ENCODE measurements at places on chromosomes 1 and 21.
A peak's percentile ranks its signal among the peaks of the same experiment; 100 is the strongest.

- peak; percentile 86 for DNase-seq
Observed at GRCh38 chr21:45427331-45428271, 22.6 kb downstream of the COL18A1 start.

GRCh38 chr1:51189421-51190073, 46.5 kb upstream of the RNF11 start:
- DNase-seq = no peak

DNA sequence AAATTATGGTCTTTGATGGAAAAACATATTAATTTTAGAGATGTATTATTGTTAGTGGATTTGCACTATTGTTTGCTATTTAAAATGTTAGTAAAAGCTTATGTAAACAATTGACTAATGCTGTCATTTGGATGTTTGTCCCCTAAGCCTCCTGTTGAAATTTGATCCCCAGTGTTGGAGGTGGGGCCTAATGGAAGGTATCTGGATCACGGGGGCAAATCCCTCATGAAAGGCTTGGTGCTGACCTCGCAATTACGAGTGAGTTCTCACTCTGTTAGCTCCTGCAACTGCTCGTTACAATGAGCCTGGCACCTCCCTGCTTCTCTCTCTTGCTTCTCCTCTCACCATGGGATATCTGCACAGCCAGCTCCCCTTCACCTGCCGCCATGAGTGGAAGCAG, 14.3 kb downstream of the TMEM35B start:
- DNase-seq = no peak

GRCh38 chr21:16169102-16169511, 439.3 kb downstream of the USP25 start:
- DNase-seq = peak; percentile 32

GRCh38 chr1:233138788-233139585, 156.5 kb downstream of the PCNX2 start:
- DNase-seq = no peak

DNA sequence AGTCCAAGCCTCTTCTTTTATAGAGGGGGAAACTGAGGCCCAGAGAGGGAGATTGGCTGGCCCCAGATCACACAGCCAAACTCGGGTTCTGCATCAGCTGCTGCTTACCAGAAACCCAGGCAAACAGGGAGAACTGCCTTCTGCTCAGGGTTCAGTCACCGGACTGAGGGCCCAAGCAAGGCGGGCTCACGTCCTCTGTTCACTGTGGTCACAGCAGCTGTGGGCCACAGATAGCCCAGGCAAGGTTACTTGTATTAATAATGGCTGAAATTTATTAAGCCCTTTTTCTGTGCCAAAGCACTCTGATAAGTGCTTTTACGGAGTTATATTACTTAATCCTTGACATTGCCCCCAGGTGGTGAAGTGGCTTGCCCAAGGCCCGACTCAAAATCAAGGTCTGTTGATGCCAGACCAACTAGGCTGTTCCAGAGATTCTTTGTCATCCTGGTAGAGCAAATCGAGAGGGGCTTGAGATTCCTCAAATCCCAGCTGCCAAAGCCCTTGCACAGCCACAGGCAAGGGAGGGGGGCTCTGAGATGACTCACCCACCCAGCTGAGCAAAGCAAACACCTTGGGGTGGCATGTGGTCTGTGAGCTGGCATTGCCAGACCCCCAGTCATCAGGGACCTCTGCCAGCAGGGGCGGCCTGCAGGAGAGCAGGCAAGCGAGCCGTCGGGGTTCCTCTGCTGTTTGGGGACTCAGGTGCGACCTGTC, 36.5 kb downstream of the EPHB2 start:
- DNase-seq = no peak

GRCh38 chr1:219120624-219121544, 52.8 kb upstream of the LYPLAL1 start:
- peak; percentile 32 for DNase-seq

DNA sequence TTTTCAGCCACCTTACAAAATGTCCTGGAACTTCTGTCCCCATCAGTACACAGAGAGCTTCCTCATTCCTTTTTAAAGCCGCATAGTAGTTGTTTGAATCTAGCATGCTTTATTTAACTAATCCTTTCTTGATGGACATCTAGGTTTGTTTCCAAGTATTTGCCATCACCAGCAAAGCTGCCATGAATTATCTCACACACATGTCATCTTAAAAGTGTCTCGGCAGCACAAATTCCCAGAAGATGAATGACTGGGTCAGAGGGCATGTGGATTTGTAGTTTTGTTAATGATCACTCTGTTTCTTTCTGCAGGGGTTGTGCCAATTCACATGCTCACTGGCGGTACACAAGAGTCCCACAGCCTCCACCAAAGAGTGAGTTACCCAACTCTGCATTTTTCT, 68.3 kb downstream of the CLIC6 start:
- no peak for DNase-seq

GRCh38 chr1:18866846-18867245, 7.4 kb upstream of the TAS1R2 start:
- DNase-seq = no peak

DNA sequence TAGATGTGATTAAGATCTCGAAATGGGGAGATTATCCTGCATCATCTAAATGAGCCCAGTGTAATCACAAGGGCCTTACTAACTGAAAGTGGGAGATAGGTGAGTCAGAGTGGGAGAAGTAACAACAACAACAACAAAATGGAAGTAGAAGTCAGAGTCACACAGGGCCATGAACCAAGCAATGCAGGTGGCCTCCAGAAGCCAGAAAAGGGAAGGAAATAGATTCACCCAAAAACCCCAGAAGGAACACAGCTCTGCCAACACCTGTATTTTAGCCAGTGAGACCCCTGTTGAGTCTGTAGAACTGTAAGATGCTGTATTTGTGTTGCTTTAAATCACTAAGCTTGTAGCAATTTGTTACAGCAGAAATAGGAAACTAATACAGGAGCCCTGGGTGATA, 4.1 kb downstream of the TAGLN2 start:
- DNase-seq = no peak

DNA sequence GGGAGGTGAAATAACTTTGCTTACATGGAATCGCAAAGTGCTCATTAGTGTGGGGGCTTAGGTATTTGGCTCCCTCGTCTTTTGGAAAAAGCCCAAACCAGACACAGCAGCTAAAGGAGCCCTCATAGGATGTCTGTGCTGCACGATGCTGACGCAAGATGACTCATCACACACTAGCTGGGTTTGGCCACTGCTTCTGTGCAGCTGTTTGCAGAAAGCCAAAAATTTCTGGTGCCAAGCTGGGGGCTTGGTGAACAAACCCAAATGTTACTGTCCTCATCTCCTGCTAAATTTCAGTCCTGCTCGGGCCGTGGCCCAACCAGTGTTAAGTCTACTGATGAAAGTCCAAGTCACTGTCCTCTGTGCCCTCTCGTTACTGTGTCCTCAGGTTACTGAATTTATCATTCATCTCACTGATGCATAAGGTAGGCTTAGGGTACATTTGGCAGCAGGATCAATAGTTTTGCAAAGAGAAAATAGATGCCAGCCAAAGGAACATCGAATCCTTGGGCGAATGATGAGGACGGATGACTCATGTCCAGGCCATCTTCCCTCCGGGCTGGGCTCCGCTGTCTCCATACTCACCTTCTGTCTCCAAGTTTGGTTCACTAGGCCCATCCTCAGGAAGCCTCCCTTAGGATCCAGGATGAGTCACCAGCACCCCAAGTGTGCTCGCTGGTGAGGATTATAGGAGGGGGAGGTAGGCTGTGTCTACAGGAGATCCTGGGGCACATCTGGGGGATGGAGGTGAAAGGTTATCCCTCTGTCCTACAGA, 177.7 kb downstream of the ADSS2 start:
- DNase-seq = peak; percentile 83

GRCh38 chr1:71511505-71511904, 430.7 kb upstream of the ZRANB2 start:
- no peak for DNase-seq

- DNase-seq = no peak
Observed at GRCh38 chr1:229364207-229365065, 21.6 kb upstream of the CCSAP start.

GRCh38 chr1:160437432-160438316, 37.3 kb downstream of the VANGL2 start:
- no peak for DNase-seq

GRCh38 chr1:246930830-246931548, 759 bp downstream of the AHCTF1 start:
- DNase-seq = peak; percentile 67

DNA sequence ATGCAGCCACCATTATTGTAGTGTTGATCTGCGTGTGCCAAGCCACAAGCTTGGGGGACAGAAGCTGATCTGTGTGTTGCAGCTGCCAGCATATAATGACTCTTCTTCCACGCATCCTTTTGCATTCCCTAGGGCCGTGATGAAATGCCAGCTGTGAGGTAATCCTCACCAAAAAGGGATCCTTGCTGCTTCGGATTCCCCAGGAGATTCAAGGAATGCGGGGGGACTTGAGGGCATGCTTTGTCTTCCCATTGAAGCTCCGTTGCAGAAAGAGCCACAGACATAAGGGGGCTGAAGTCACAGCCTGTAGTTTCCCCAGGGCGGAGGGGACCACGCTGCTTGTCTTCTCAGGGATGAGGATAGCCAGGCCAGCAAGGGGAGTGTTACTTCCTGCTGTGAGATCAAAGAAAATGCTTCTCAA, 281.6 kb upstream of the FMN2 start:
- no peak for DNase-seq

GRCh38 chr21:34498623-34499022, 13.4 kb downstream of the KCNE1 start:
- no peak for DNase-seq

GRCh38 chr1:193121616-193122593, at the start of gene CDC73:
TSS of gene CDC73 (plus strand) at chr1:193122031. CDS start at chr1:193122201, 170 bp downstream.
- peak; percentile 99 for DNase-seq

DNA sequence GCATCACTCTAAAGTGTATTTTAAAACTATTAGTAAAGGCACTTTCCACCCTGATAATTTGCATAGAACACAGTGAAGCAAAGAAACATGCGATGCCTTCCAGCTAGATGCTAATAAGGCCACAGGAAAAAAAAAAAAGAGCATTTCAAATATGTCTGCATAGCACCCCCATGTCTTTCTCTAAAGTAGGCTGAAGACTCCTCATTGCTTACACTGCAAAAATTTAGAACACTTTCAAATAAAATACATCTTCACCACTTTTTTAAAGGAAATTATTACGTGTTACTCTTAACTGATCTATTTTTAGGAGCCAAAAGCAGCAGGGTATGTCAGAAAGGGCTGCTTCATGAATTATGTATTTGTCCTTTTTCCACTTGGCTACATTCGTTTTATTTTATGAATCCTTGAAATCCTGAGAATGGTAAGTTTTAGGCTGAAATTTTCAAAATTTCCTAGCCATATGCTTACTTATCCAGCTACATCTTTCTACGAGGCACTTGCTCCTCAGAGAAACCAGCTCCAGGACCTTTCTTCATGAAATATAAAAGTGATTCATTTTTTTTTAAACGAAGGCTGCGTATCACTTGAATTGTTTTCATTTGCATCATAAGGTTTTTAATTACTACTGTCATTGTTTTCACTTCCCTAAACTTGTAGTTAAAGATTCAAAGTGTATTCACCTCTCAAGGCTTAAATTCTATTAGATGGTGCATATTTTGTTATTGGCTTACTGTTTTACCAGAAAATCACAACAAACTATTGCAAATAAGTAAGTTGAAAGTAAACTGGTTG, 513.0 kb downstream of the PTPRC start:
- DNase-seq = no peak

DNA sequence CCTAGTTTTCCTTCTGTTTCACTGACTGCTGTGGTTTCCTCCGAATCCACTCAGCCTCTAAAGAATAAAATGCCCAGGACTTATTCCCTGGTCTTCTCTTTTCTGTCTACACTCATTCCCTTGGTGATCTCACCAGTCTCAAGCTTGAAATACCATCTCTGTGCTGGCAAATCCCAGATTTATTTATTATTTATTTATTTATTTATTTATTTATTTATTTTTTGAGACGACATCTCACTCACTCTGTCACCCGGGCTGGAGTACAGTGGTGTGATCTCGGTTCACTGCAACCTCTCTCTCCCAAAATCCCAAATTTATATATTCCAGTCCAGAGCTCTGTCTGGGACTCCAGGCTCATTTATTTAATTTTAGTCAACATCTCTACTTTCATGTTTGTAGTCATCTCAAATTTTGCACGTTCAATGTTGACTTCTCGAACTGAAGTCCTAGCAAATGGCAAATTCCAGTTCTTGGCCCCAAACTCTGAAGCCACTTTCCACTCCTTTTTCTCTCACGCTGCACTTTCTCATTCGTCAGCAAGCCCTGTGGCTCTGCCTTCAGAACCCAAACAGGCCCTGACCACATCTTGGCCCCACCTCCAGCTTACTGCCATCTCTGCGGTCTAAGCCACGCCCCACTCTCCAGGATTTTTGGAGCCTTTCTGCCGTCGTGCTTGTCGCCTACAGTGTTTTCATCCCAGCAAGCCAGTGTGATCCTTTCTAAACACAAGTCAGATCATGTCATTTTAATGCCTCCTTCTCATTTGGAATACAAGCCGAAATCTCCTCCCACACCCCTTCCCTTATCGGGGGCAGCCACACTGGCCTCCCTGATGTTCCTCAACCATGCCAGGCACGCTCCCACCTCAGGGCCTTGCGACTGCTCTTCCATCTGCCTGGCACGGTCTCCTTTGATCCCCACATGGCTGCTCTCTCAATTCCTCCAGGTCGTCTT, 14.2 kb upstream of the TENT5B start:
- DNase-seq = no peak

DNA sequence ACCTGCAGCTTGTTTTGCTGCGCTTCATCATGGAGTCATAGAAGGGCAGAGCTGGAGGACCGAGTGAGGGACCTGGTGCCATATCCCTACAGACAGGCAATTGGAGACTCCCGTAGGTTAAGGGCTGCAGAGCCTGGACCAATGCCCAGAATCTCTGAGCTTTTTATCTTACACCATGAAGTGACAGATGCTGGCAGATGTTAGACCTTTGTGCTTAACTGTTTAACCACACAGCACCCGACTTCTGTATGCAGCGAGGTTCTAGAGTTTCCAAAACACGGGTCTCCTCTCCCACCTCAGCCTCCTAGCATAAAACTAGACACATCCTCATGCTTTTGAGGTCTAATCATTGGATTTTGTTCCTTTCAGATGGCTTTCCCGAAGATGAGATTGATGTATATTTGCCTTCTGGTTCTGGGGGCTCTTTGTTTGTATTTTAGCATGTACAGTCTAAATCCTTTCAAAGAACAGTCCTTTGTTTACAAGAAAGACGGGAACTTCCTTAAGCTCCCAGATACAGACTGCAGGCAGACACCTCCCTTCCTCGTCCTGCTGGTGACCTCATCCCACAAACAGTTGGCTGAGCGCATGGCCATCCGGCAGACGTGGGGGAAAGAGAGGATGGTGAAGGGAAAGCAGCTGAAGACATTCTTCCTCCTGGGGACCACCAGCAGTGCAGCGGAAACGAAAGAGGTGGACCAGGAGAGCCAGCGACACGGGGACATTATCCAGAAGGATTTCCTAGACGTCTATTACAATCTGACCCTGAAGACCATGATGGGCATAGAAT, 47.6 kb downstream of the B3GALT5 start:
- no peak for DNase-seq

All from ovary (tissue), 10 donors.